Retina (tissue), 1 donor: ENCODE measurements at places on chromosomes 3 and 15.

GRCh38 chr3:153448151-153448829 is 286.3 kb downstream of the RAP2B start:
- DNase-seq, result no peak

DNA sequence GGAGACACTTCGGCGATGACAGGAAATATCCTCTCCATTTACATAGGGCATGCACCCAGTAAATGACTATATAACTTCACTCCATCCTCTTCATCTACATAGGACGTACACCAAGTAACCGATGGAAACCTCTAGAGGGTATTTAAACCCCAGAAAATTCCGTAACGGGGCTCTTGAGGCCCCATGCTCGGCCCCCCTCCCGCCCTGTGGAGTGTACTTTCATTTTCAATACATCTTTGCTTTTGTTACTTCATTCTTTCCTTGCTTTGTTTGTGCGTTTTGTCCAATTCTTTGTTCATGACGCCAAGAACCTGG is 7.5 kb upstream of the FAM107A start:
- no peak for DNase-seq

- DNase-seq, result no peak
Observed at GRCh38 chr15:41713047-41713446, 52.8 kb downstream of the MGA start.

GRCh38 chr3:143002083-143002712 is 828 bp downstream of the U2SURP start:
- DNase-seq, result no peak

DNA sequence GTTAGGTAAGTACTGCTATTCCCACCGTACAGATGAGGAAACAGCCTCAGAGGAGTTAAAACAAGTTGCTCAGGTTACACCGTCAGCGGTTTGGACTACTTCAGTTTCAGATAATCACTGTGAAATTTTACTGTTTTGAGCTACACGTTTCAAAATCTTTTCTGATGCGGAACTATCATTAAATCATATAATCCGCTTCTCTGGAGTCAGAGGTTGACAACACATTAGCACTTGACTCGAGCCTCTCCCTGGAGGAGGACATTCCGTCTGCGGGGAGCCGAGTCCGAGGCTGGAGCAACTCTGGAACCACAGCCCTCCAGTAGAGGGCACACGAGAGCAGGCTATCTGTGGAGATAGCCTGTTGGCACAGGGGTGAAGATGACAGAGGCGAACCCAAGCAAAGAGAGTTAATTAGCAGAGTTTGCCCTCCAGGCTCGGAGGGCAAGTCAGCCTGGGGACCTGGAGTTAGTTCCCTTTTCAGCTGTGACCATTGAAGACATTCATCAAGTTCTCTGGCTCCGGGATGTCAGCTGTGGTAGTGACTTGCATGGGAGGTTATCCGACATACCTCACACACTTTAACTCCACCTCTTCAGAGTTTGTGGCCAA is 131.2 kb downstream of the IGF1R start:
- peak; percentile 74 for DNase-seq

GRCh38 chr3:99741588-99741987 is 76.1 kb upstream of the CMSS1 start:
- no peak for DNase-seq

DNA sequence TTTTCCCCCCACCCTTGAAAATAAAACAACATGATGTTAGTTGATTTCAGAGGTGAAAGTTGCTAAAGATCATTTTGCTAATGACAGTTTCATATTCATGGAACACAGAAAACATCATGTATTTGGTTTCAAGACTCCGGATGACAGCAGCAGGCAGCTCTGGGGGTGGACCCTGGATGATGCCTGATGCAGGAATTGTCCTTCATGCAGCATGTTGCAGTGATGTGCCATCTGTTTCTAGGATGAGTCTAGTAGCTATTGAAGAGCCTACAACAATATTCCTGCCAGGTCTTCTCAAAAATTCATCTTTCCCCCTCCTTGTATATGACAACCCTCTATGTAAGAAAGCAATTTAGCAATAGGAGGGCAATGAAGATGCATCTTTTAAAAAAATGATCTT is 108.3 kb downstream of the SV2B start:
- no peak for DNase-seq

GRCh38 chr15:63372018-63372705 is 9.5 kb downstream of the CA12 start:
- no peak for DNase-seq

DNA sequence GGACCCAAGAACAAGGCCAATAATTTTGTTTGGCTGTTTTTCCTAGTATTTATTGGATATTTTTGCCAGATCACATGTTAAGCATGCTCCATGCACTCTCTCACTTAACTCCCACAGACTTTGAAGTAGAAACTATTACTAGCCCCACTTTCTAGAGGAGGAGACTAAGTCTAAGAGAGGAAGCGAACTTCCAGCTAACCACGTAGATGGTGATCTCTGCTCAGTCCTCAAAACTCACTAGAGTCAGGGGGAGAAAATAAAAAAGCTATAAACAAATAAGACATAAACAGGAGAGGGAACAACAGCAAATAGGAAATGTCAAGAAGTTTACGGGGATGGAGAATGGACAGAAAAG is 481.0 kb upstream of the PROK2 start:
- DNase-seq, result no peak

- no peak for DNase-seq
Observed at GRCh38 chr3:27927882-27928281, 205.8 kb upstream of the EOMES start.

GRCh38 chr15:62983956-62984355 is 58.6 kb upstream of the TPM1 start:
- DNase-seq, result no peak

DNA sequence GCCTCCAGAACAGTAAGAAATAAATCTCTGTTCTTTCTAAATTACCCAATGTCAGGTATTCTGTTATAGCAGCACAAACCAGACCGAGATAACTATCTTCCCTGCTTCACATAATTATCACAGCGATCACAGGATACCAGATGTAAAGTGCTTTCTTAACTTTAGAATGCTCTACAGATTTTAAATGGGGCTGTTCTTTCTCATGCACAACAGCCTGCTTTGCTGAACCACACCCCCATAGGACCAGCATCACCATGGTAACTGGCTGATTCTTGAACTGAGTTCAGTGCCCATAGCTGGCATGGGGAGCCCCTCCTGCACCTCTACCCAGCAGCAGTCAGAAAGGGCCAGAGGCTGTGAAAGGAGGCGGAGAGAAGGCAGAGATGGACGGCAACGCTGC is 7.8 kb downstream of the CD80 start:
- no peak for DNase-seq

DNA sequence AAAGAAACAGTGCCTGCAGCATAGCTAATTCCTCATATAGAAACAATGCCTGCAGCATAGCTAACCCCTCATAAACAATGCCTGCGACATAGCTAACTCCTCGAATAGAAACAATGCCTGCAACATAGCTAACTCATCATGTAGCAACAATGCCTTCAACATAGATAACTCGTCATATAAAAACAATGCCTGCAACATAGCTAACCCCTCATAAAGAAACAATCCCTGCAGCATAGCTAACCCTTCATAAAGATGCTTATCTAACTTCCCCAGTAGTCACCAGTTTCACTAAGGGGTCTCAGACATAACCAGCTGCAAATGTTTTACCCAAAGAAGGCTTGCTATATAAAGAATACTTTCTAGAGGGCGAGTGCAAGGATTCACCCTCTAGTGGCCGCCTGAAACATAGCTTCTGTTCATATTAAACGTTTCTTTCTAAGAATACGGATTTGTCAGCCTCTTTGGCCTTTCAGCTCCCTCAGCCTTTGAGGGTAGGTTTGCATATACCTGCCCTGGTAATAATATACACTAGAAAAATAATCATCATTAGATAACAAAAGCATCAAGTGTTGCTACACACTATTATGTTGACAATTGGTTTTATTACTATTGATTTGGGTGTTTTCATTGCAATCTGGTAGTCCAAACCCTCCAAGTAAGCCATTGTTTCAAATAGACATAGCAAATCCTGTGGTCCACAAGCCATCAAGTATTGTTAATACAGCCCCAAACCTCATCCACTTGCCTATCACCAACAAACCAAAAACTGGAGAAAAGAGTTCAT is 44.4 kb upstream of the FAN1 start:
- peak; percentile 48 for DNase-seq

- DNase-seq, result no peak
Observed at GRCh38 chr15:77421370-77421700, 647 bp downstream of the HMG20A start.

DNA sequence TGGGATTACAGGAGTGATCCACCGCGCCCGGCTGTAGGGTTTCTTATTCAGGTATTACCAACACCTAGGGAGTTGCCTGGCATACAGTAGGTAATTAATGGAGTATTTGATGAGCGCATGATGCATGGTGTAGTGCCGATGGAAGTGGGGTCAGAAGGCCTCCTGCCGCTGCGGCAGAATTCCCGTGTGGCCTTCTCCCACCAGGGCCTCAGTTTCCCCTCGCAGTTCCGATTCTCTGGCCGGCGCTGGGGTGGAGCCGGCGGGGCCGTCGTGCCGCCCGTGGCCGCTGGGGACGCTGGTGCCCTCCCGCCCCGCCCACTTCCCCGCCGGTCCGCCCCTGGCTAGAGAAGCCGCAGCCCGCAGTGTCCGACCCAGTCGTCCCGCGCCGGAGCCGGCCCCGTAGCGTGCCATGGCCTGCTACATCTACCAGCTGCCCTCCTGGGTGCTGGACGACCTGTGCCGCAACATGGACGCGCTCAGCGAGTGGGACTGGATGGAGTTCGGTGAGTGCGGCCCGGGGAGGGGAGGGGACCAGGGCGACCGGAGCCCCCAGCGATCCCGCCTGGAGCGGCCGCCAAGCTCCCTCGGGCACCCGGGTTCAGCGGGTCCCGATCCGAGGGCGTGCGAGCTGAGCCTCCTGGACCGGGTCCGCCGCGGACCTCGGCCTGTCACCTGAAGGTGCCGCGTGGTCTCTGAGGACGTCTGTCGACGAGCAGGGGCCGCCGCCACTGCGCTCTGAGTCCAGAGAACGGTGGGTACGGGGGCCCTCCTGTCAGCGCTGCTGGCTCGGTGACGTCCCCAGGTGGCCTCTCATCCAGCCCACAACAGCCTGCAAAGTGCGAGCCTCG is at the start of gene IRAK2:
IRAK2 (plus strand) TSS at position 374 of the 848 bp plus-strand sequence; CDS start at position 410, 36 bp downstream.
- DNase-seq, result peak; percentile 82

- no peak for DNase-seq
Observed at GRCh38 chr15:25900901-25901300, 37.8 kb upstream of the ATP10A start.

- peak; percentile 32 for DNase-seq
Observed at GRCh38 chr3:1087066-1087560, 5.7 kb upstream of the CNTN6 start.

DNA sequence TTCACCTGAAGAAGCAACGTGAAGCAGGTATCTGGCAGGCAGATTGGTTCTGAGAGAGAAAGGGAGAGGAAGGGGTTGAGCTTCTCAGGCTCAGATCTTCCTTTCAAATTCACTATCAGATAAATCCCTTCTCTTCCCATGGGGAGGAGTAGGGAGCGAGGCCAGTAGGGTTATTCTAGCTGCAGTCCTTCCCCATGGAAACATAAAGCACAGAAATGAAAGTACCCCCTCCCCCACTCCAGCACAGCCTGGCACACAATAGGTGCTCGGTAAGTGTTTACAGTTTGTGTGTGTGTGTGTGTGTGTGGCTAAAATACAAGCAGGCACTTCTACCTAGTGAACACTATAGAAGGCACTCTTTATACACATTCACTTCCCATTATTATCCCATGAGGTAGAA is 20.8 kb upstream of the VPS8 start:
- DNase-seq, result no peak

GRCh38 chr3:48039487-48040190 is 23.4 kb upstream of the MAP4 start:
- DNase-seq, result peak; percentile 45

- no peak for DNase-seq
Observed at GRCh38 chr3:124829178-124829818, 57.9 kb downstream of the ITGB5 start.

- peak; percentile 62 for DNase-seq
Observed at GRCh38 chr3:155658671-155659261, 86.1 kb downstream of the PLCH1 start.

DNA sequence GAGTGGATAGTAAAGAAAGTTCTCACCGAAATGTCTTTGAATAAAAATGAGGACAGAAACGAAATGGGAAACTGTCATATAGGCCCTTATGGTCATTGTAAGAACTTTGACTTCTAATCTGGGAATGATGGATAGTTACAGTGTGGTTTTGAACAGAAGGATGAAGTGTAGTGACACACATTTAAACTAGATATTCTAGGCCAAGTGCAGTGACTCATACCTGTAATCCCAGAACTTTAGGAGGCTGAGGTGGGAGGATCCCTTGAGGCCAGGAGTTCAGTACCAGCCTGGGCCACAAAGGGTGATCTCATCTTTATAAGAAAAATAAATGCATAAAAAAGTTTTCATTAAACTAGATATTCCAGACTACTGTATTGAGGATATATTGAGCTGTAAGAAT is 452.8 kb downstream of the ROBO1 start:
- no peak for DNase-seq

DNA sequence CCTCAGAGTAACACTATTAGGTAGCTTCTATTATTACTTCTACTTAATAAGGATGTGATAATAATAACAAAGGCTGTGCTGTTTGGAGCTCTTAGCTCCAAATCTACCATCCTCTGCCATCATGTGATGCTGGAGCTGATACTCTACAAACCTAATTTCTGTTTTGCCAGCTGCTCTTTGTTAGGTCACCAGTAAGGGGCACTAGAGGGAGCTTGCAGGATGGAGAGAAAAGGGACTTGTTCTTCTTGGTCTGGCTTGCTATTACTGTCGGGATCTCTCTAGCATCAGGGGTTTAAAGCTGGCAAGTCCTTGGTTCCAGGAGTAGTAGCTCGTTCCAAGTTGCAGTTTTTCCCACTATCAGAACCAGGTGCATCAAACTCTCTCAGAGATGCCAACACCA is 194.9 kb upstream of the KBTBD8 start:
- no peak for DNase-seq

DNA sequence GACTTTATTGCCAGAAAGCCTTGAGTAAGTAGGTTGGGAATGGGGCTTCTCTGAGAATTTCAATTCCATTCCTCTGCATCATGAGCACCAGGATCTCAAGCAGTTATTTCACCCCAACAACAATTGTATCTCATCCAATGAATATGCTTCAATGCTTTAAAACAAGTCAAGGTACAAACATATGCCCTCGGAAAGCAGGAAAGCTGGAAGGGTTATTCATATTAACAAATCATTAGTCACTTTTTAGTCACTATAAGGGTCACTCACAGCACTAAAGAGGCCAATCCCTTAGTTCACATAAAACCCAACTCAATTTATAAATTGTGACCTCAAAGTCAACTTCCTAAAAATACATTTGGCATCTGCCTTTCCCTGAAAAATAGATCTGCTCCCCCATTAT is 16.2 kb downstream of the MB21D2 start:
- no peak for DNase-seq

DNA sequence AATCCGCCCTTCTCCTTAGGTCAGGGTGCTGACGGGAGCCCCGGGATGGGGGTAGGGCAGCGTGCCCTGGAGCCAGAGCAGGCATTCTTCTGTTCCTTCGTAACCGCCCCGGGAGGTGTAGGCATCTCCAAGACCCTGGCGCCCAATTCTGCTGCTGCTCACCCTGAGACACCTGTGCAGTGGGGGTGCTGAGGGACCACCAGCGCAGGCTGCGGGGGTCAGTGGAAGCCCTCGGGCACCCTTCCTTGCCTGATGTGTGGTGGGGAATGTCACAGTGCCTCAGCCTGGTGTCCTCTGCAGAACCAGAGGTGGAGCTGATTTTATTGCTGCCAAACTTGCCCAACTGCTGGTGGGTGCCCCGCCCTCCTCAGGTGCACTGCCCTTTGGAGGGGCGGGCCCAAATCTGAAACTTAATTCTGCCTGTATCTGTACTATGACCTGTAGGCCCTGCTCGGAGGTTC is 7.3 kb downstream of the CSK start:
- no peak for DNase-seq
